Ureter (tissue), 1 donor: ENCODE measurements at places on chromosomes 4 and X. TPM values are rescaled to one million over a fixed set of nuclear protein-coding genes. Genes with fewer than 3 reads are reported as not detected.

- peak; percentile 70 for DNase-seq
Measured at GRCh38 chr4:185534866-185535611, at the start of gene PDLIM3. Gene PDLIM3 (minus strand): TSS chr4:185535507. CDS start chr4:185535434, 73 bp downstream.

F8 gene
- 28.2 TPM for total RNA-seq

- DNase-seq: no peak
Measured at GRCh38 chrX:65999029-65999562, 40.8 kb downstream of the VSIG4 start.

DNA sequence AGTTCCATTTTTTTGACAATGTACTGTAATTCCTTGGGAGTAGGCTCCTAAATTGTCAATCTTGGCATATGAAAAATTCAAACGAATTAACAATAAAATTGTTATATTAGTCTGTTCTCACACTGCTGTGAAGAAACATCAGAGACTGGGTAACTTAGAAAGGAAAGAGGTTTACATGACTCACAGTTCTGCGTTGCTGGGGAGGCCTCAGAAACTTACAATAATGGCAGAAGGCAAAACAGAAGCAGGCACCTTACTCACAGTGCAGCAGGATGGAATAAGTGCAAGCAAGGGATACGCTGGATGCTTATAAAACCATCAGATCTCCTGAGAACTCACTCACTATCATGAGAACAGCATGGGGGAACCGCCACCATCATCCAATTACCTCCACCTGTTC lies 246.4 kb upstream of the TRAM1L1 start:
- no peak for DNase-seq

GRCh38 chrX:44544036-44544435 lies 1.4 kb upstream of the FUNDC1 start:
- no peak for DNase-seq

- DNase-seq: no peak
Measured at GRCh38 chr4:142386856-142387255, 459.2 kb downstream of the INPP4B start.

GRCh38 chr4:53861856-53862610 lies 202.4 kb downstream of the CHIC2 start:
- no peak for DNase-seq

DNA sequence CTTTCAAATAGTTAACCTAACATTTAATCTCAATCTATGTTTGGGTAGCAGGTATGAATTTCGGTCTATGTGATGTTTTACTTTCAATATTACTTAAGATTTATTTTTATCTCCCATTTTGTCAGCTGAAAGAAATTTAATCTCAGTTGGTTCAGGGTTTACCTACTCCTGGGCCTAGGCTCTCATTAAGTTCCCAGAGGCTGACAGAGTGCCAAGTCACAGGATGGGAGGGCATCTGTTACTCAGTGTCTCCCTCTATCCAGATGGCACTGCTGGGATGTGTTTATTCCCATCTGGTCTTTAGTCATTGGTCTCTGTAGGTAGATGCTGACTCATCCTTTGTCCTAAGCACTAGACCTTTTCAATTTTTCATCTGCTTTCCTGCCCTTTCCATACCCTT lies 129.4 kb upstream of the ARSJ start:
- no peak for DNase-seq

SPATA18 gene
- total RNA-seq: 12.4 TPM

MAP7D2 gene
- total RNA-seq: 1.2 TPM

GRCh38 chrX:48487362-48487798 lies 11.4 kb downstream of the FTSJ1 start:
- no peak for DNase-seq

- DNase-seq: no peak
Measured at GRCh38 chr4:69811166-69811565, 48.8 kb downstream of the SULT1E1 start.

GPR143 gene
- 3.7 TPM for total RNA-seq

DNA sequence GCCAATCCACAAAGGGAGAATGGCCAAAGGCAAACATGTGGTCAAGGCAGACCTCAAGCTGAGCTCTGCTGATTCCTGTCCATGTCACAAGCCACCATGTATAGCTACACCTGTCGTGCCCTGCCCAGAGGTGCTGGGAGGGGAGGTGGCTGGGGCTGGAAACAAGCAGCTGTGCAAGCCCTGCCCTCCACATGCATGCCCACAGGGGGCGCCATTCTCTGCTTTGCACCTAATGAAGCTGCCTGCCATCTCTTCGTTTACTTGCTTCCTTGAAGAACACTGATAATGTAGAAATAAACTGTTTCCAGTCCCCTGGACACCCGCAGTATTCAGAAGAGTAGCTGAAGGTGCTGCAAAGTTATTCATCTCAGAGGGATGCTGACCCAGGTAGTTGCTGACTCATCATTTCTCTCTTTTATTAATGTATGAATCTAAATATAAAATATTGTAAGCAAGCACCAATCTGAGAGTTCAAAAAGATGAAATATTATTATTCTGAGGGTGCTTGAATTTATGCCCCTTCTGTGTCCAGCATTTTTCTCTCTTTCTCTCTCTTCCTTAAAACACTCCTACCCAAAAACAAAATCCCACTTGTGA lies 278.6 kb downstream of the ADGRA3 start:
- DNase-seq: no peak

- DNase-seq: no peak
Measured at GRCh38 chrX:85159644-85160043, 83.9 kb downstream of the SATL1 start.

DNA sequence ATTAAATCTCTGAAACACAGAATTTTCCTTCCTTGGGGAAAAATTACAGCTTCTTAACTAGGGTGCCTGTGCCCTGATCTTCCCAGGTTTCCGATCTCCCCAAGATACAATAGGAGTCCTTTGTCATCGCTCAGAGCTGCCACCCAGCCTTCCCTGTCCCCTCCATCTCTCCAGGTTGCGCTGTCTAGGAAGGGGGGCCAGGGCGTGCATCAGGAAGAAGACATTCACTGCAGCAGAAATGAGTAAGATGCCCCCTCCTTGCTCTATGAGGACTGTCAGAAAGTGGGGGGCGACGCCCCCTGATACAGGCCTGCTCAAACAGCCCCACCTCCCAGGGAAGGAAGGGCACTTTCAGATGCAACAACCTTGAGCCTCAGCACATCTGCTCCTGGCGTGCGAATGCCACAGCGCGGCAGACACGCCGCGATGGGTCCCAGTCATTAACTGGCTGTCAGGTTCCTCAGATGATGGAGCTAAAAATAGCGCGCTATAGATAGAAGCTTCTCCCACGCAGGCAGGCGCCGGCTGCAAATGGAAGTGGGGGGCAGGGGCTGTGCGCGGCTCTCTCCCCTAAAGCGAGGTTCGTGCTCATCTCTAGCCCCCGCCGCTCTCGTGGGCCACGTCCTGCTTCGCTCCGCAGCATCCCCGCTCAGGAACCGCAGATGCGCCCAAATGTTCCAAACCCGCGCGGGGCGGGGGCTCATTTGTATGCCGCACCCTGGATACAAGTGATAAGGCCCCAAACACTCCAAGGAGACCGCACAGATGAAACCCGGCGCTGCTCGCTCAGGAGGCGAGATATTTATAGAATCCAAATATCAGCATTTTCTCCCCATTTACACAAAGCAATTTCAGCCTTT lies 57.6 kb upstream of the LGI2 start:
- no peak for DNase-seq

GRCh38 chrX:97842468-97843199 lies 958.9 kb downstream of the RPA4 start:
- DNase-seq: no peak

DNA sequence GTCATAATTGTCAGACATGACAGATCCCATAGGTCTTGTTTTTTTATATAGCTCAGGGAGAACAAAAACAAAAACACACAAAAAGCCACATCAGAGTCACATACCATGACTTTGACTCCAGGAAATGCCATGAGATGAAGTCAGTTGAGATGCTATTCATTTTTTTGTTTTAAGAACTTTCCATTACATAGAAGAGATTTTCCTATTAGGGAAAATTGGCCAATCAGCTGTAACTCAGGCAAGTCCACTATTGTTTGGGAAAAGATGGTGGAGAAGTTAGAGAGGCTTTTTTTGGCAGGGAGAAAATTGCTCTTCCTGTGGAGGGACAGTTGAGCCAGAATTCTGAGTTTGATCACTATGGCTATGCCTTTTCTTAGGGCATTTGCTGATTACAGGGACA lies 72.6 kb downstream of the SMARCA5 start:
- DNase-seq: no peak

DNA sequence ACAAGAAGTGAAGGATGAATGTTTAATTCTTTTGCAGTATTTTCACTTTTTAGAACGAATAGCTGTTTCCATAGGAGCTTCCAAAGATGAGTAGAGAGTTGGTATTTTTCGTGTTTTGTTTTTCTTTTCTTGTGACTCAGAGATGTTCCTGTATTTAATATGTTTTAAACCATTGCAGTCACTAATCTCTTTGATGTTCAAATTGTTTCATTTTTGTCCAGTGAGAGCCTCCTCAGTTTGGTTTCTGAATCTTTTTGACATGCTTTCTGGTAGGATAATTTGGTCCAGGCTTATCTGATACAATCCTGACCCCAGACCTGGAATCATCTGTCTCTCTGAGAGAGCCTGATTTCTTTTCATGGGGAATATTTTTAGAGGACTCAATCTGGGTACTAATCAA lies 41.6 kb downstream of the BEX3 start:
- no peak for DNase-seq

DNA sequence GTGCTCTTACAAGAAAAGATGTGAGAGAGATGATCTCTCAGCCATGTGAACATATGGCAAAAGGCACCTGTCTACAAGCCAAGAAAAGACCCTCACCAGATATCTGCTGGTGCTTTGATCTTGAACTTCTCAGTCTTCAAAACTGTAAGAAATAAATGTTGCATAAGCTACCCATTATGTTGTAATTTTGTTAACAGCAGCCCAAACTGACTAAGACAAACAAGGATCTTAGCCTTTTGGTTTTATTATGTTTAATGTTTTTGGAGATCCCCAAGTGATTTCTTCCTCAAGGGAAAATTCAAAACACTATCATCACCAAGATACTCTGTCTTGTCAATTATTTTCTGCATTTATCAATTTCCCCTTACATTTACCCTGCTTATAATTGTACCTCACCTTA lies 21.8 kb upstream of the CCNI start:
- DNase-seq: no peak

GRCh38 chr4:38995660-38996005 lies 36.6 kb downstream of the TMEM156 start:
- no peak for DNase-seq

DNA sequence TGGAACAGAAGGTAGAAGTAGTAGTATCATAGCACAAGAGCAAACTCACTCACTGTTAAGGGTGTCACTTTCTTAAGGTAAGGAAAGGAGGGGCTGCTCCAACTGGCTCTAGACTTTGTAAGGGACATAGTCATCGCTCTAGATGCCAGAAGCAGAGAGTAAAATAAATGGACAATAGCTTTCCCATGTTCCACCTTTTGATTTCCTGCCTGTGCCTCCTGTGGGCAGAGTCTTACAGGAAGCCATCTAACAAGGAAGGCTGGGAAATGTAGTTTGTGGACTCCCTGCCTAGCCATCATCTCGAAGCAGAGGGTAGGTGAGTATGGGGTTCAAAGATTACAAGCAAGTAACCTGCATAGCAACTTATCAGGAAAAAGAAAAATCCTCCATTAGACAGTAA lies 1.7 kb upstream of the METTL14 start:
- DNase-seq: no peak

BEX1 gene
- total RNA-seq: 2.4 TPM

- no peak for DNase-seq
Measured at GRCh38 chr4:146842876-146843275, 102.8 kb downstream of the TTC29 start.

- no peak for DNase-seq
Measured at GRCh38 chrX:40952855-40953254, 132.4 kb upstream of the USP9X start.

OTUD5 gene
- 53.8 TPM for total RNA-seq

GRCh38 chrX:1105671-1106419 lies 106.6 kb downstream of the CRLF2 start:
- no peak for DNase-seq

DNA sequence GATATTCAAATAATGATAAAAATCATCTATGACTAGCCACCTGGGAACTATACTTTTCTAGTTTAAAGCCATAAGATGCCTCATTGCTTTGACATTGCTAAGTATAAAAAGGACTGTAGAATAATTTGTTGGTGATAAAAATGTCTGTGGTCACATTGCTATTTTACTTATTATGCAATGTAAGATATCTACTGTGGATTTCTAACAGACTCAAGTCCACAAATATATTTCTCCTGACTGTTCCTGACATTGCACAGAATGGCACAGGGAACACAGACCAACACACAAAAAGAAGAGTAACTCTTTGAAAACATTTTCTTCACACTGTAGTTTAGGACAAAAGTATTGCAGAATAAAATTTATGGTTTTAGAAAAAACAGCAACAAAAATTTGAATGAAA lies 2.2 kb upstream of the TMPRSS11E start:
- DNase-seq: no peak

FAT4 gene
- total RNA-seq: 9.8 TPM

DNA sequence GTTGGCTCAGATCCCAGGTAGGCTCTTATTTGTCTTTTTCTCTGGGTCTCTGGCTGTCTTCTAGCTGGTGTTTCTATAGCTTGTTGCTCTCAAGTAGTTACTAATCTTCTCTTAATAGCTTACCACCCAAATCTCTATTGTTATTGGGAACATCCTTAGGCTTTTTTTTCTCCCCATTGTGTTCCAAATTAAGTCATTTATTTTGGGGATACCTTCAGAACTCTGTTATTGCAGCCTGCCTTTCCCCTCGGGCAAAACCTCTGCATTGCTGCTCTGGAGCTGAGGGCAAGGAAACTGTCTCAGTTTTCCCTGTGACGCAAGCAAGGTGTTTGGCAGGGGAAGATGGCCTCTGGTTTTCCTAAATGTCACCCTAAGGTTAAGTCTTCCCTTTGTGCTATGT lies 338.1 kb upstream of the ZCCHC13 start:
- no peak for DNase-seq

DNA sequence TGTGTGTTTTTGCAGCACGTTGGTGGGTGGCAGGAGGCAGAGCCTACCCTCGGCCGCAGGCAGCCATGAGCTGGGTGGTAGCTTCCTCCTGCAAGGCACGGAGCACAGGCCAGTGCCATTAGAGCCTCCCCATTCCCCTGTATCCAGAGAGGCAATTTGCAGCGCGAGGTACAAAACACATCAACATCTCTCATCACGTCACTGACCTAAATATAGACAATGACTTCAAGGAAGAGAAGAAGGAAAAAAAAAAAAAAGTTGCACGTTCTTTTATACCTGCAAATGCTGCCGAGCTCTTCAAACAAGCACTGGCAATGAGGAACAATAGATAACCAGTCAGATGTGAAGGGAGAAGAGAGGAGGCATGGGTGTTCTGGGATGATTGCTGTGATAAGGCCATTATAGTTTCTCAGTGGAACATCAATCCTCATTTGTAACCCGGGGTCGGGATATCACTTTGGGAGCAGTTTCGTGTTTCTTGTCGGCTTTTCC lies 159.9 kb downstream of the MGST2 start:
- no peak for DNase-seq

SAGE1 gene
- total RNA-seq: not detected

PAGE5 gene
- total RNA-seq: not detected

- DNase-seq: no peak
Measured at GRCh38 chrX:48558271-48558670, 16.0 kb upstream of the RBM3 start.

ACE2 gene
- 1.8 TPM for total RNA-seq

JCHAIN gene
- 374 TPM for total RNA-seq
